ENCODE measurements at places on chromosomes 11 and 22. TPM values are rescaled to one million over a fixed set of nuclear protein-coding genes. Genes with fewer than 3 reads are reported as not detected.

The OR51I1 gene
- not detected for total RNA-seq

The VPS26B gene
- total RNA-seq = 78.1 TPM

The EMID1 gene
- total RNA-seq = 8.9 TPM

The SAC3D1 gene
- total RNA-seq = 21.2 TPM

GRCh38 chr22:43572710-43573109 is 160.9 kb downstream of the MPPED1 start:
- no peak overlapping the region for H3K27ac ChIP-seq
- no peak for DNase-seq
- H3K27me3 ChIP-seq = no peaks in the 10 kb centered on the region
- H3K4me1 ChIP-seq = no peaks in the 10 kb centered on the region
- no peaks in the 10 kb centered on the region for H3K36me3 ChIP-seq
- no peak overlapping the region for H3K4me3 ChIP-seq

- no peaks in the 10 kb centered on the region for H3K36me3 ChIP-seq
- no peak overlapping the region for H3K27ac ChIP-seq
- no peak overlapping the region for H3K4me3 ChIP-seq
- DNase-seq = no peak
- peaks cover 15% of the 10 kb centered on the region for H3K4me1 ChIP-seq
These were observed 73.6 kb downstream of the MICAL3 start for GRCh38 chr22:17950651-17951214.

DNA sequence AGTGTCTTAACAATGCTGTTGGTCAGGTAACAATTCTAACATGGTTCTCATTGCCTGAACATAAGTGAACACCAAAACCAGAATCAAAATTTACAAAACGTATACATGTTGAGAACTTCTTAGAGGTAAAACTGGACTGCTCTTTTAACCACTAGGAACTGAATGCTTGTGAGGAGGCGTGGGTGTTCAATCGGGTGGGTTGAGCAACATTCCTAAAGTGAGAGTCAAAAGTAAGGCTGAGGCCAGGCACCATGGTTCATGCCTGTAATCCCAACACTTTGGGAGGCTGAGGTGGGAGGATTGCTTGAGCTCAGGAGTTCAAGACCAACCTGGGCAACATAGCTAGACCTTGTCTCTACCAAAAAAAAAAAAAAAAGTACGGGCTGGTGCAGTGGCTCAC is 11.5 kb downstream of the PPME1 start:
- no peak overlapping the region for H3K27ac ChIP-seq
- H3K4me3 ChIP-seq = no peak overlapping the region
- no peaks in the 10 kb centered on the region for H3K36me3 ChIP-seq
- no peak for DNase-seq
- H3K4me1 ChIP-seq = peaks cover 17% of the 10 kb centered on the region

DNA sequence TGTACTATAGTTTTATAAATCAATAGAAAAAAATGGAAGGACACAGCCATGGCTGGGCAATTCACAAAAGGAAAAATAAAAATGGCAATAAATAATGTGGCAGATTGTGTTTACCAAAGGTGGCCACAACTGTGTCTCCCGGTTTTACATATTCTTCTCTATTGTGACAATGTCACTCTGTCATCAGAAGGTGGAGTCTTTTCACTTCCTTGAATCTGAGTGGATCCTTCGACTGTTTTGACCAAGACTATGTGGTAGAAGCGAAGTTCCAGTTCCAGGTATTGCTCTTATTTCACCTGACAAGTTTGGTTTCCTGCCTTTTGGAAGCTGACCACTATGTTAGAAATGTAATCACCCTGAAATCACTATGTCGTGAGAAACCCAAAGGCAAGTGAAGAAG is 31.0 kb upstream of the HSD17B12 start:
- no peaks in the 10 kb centered on the region for H3K36me3 ChIP-seq
- H3K27ac ChIP-seq = no peak overlapping the region
- peaks cover 9% of the 10 kb centered on the region for H3K4me1 ChIP-seq
- no peaks in the 10 kb centered on the region for H3K27me3 ChIP-seq

DNA sequence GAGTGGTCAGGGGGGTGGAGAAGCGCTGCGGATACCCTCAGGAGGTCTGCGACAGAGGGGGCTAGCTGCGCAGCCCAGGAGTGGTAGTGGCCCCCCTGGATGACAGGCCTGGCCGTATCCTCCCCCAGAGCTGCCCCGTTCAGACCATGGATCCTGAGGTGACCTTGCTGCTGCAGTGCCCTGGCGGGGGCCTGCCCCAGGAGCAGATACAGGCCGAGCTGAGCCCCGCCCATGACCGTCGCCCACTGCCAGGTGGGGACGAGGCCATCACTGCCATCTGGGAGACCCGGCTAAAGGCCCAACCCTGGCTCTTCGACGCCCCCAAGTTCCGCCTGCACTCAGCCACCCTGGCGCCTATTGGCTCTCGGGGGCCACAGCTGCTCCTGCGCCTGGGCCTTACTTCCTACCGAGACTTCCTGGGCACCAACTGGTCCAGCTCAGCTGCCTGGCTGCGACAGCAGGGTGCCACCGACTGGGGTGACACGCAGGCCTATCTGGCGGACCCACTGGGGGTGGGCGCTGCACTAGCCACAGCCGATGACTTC is 505 bp downstream of the NUDT22 start:
- peak overlapping the region; percentile 39 for H3K27ac ChIP-seq
- H3K4me3 ChIP-seq = peak overlapping the region; percentile 99
- peaks cover 29% of the 10 kb centered on the region for H3K4me1 ChIP-seq
- peak; percentile 42 for DNase-seq

- H3K36me3 ChIP-seq = no peaks in the 10 kb centered on the region
- H3K4me3 ChIP-seq = no peak overlapping the region
- H3K4me1 ChIP-seq = peaks cover 7% of the 10 kb centered on the region
- DNase-seq = no peak
- H3K27ac ChIP-seq = no peak overlapping the region
These were observed 104.3 kb downstream of the GAB2 start for GRCh38 chr11:78313181-78313795.

DNA sequence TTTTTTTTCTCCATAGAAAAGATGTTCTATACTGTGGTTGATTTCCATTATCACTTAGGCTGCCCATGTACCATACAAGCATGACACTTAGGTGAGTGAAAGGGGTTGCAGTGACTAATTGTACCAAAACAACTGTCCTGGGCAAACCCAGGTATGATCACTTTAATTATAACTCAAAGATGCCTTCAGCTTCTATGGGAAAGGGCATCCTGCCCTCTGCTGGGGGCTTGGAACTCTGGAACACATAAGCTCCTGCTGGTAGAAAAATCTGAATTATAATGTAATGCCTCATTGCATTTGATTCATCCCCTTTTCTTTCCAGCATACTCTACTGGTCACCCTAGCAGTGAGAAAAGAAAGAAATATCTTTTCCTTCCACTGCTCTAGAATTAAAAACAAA is 206.3 kb downstream of the DDX10 start:
- H3K4me1 ChIP-seq = no peaks in the 10 kb centered on the region
- no peak overlapping the region for H3K4me3 ChIP-seq
- H3K36me3 ChIP-seq = no peaks in the 10 kb centered on the region

- H3K27me3 ChIP-seq = no peaks in the 10 kb centered on the region
- no peaks in the 10 kb centered on the region for H3K36me3 ChIP-seq
- no peak overlapping the region for H3K4me3 ChIP-seq
- H3K27ac ChIP-seq = no peak overlapping the region
These were observed 13.2 kb upstream of the ADA2 start for GRCh38 chr22:17232406-17232805.

- H3K27ac ChIP-seq = no peak overlapping the region
- H3K36me3 ChIP-seq = no peaks in the 10 kb centered on the region
- no peak overlapping the region for H3K4me3 ChIP-seq
These were observed 26.1 kb downstream of the CD44 start for GRCh38 chr11:35165030-35165422.

Data from Caco-2 (cell line).